Kidney epithelial cell (primary cell): ENCODE measurements at places on chromosomes 12 and 14. TPM values are rescaled to one million over a fixed set of nuclear protein-coding genes. Genes with fewer than 3 reads are reported as not detected.

DNA sequence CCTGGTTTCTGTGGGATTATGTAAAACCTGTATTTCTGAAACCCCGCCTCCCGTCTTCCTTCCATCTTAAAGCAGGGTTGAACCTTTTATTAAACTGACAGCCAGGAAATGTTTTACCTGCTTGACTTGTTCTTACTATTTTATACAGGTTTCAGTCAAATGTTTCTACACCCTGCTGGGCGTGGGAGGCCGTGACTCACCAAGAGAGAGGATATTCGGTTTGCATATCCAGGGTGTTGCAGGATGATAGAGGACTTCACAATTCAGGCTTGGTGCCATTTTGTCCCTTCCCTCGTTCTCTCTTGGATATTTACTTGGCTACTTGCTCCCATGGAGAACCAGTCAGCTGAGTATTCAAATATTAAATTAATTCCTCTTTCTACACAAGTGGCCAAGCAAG, 69.7 kb downstream of the ARF6 start:
- no peak for DNase-seq

- no peak for DNase-seq
Observed at GRCh38 chr12:95143621-95144205, 70.3 kb upstream of the NR2C1 start.

- no peak for DNase-seq
Observed at GRCh38 chr12:31589904-31590641, 863 bp downstream of the DENND5B start.

- no peak for DNase-seq
Observed at GRCh38 chr14:91745344-91745743, 13.5 kb upstream of the CATSPERB start.

The LRFN5 gene
- 3.5 TPM in 2 replicates for total RNA-seq

The MUCL1 gene
- not detected in 2 replicates for total RNA-seq

The TOGARAM1 gene
- 12.2 and 23.1 TPM in 2 replicates for total RNA-seq
